ENCODE measurements at places on chromosomes 2 and 18.
A peak's percentile ranks its signal among the peaks of the same experiment; 100 is the strongest.

DNA sequence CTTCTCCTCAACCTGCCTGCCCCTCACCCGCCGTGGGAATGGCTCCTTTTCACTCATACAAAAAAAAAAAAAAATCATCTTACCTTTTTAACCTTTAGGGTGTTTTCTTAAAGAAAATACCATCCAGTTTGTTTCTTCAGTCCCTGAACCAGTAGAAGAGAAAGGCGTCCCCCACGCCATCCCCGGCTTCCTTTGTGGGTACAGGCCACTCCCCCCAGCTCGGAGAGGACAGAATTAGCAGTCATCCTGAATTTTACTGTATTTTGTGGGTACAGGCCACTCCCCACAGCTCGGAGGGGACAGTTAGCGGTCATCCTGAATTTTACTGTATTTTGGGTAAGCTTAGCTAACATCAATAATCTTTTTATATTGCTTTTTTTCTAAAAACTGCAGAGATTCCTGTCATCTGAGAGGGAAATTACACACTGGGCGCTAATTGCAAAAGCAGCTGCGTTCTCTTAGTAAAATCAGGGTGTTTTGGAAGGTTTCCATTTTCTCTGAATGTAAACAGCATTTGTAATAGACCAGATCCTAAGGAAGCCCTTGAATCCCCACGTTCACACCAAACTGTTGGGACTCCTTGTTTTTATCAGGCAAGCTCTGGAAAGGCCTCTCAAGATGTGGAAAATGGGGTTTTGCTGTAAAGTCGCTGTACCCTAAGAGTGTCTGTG lies 72.5 kb downstream of the NFATC1 start:
- no peak for DNase-seq

- no peak for DNase-seq
Observed at GRCh38 chr18:3916082-3916481, 466.1 kb downstream of the TGIF1 start.

GRCh38 chr2:72859831-72860262 lies 27.4 kb upstream of the SPR start:
- peak; percentile 70 for DNase-seq

DNA sequence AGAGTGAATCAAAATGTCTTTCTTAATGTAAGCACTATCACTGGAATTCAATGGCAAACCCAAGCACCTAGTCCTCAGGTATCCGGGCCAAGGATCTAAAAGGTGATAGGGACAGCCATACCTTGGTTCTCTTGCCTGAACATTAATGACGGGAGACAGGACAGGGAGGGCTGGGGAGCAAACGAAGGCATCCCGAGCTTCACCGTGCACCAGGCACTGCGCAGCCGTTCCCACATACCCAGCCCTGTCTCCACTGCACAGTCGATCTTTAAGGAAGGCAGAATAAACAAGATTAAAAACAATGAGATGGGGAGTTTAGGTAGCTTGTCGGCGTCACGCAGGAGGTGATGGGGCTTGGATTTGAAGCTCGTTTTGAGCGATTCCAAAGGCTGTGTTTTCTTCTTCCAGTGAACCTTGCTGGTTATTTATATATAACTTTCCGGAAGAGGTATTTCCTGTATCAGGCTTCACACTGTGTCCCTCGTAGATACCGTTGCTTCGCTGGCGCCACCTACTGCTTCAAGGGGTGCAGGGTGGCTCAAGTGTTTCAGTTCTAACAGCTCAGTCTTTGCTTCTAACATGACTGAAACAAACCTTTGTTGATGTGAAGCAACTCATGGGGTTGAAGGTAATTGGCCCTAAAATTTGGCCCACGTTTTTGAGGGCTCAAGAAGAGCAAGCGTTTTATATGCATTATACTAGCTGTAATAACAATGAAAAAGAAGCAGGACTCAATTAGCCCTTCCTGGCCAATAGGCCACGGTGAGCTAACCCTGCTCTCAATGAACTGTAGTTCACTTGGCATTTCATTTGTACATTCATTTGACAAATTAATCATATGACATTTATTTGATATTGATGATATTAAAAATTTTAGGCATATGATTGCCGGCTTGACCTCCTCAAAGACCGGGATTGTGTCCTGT lies 77.4 kb downstream of the DCDC2C start:
- peak; percentile 46 for DNase-seq

- DNase-seq = no peak
Observed at GRCh38 chr2:3005859-3006501, 371.6 kb downstream of the EIPR1 start.

DNA sequence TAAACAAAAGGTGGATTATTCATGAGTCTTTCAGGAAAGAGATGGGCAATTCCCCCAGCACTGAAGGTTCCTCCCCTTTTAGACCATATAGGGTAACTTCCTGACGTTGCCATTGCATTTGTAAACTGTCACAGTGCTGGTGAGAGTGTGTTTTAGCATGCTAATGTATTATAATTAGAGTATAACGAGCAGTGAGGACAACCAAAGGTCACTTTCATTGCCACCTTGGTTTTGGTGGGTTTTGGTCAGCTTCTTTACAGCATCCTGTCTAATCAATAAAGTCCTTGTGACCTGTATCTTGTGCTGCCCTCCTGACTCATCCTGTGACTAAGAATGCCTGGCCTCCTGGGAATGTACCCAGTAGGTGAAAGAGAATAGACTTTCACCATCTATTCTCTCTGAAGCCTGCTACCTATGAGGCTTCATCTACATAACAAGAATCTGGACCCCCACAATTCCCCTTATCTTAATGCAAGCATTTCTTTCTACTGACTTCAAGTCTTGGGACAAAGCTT lies 148.7 kb downstream of the CABLES1 start:
- DNase-seq = no peak

DNA sequence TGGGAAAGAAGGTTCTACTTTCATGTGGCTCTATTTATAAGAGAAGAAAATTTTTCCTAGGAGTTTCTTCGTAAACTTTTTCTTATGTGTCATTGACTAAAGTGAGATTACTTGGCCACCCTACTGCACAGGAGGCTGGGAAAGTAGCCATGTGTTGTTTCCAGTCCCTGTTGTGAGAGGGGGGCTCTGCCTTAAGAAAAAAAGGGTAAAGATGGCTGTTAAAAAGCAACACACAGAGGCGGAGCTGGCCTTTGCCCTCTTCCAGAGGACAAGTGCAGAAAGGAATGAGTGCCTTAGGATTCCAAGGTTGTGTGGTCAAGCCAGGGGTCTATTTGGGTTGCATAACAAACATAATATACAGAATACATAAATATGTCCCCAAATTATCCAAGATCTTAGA lies 230.0 kb upstream of the CXCR4 start:
- DNase-seq = no peak

DNA sequence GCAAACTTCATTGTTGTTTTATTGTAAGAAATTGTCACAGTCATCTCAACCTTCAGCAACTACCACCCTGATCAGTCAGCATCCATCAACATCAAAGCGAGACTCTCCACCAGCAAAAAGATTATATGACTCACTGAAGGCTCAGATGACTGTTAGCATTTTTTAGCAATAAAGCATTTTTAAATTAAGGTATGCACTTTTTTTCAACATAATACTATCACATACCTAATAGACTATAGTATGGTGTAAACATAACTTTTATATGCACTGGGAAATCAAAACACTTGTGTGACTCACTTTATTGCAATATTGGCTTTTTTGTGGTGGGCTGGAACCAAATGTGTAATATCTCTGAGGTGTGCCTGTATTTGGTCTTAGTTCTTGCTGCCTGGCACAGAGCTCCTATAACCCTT lies 15.6 kb downstream of the SCN1A start:
- DNase-seq = no peak

DNA sequence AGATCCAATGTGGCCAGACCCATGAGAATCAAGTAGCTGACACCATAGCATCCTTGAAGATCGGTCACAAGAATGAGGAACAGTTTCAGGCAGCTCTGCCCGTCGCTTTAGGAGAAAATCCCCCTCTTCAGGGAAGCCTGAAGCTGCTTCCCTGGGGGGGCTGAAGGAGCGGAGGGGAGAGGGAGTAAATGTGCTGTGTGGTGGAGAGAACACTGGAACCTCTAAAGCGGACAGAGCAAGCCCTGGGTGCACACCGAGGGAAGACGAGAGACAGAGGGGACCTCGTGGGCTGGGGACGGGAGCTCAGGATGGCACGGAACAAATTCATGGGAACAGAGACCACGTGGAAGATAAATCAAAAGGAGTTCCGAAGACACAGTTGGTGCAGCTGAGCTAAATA lies 154.3 kb downstream of the NDUFA10 start:
- no peak for DNase-seq

DNA sequence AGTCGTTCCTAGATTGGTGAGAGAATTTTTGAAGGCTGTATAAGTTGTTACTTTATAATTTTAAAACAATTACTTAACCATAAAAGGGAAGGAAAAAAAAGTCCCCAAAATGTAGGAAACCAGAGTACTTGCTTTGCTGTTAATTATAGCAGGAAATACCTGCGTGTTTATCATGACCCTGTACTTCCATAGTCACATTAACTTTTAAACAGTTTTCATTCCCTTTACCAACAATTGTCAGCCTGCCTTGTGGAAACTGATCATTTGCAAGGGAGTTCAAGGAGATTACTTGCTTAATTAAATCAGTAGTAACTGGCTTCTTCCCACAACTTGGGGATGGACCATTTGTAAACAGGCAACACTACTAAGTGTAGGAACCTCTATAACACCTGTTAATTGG lies 6.4 kb upstream of the ITPRID2 start:
- DNase-seq = no peak

DNA sequence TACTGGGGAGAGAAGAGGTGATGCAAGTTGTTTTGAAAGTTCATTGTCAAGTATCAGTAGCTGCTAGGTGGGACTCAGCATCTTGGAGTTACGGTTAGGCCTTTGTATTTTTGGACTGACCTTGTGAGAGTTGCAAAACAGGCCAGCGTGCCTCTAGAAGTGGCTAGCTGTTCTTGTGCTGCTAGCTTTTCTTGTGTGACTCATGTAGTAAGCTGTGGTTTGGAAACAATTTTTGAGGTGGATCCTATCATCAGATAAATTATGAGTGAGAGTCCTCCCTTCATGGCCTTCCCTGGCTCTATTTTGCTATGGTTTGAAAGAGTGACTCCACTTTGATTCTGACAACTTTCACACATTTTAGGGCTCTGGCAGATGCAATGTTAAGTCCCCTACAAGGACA lies 409.2 kb upstream of the HS6ST1 start:
- no peak for DNase-seq

GRCh38 chr2:178449700-178450523 lies 1.1 kb downstream of the PRKRA start:
- DNase-seq = no peak

DNA sequence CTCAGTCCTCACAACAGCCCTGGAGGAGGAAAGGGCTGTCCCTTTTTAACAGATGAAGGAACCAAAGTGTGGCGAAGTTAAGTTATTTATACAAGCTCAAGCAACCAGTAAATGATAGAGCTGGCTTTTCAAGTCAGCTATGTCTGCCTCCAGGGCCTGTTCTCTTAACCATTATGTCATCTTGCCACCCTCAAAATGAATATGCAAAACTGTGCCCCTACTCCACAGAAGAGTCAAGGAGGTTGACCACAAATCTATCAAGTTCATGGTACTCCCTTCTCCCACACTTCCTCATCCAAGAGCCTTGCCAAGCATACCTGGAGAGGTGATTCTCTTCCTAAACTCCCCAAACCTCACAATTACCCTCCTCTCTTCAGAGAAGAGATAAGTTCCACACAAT lies 37.3 kb upstream of the CREB1 start:
- no peak for DNase-seq

DNA sequence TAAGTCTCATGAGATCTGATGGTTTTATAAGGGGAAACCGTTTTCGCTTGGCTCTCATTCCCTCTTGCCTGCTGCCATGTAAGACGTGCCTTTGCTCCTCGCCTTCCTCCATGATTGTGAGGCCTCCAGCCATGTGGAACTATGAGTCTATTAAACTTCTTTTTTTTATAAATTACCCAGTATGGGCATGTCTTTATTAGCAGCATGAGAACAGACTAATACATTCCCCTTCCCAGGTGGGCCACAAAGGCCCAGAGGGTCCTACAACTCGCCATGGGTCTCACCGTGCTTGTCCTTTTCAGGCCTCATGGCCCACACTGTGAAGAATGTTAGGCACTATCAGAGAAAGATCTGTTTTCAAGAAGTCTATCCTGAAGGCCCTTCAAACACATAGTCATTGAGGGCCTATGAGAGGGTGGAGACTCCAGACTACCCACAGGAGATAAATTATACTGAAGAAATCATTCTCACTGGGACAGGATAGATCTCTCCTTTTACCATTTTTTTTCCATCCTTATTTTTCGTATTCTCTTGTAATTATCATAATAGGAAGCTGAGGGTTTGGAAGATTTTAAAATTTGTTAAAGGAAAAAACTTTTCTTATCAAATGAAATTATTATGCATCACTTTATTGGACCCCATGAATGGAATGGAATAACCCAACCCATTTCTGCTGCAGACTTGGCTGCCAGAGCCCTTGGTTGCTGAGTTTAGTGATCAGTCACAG lies 91.0 kb upstream of the MSH2 start:
- DNase-seq = no peak

DNA sequence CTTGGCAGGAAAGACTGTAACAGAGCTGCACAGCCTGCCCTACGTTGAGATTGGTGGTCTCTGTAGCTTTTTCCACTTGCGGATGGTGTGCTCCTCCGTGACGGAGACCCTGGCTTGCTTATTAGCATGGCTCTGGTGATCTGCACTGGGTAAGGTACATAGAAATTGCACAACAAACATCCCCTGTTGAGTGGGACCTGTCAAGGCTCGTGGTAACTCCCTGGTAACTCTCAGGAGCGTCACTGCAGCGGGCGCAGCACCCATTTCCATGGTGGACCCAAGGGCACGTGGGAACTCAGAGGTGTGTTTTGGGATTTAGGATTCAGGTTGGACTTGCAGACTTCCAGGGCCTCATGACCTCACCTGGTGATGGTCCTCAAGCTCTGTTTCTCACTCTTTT lies 1.1 kb downstream of the TRAF3IP1 start:
- no peak for DNase-seq

DNA sequence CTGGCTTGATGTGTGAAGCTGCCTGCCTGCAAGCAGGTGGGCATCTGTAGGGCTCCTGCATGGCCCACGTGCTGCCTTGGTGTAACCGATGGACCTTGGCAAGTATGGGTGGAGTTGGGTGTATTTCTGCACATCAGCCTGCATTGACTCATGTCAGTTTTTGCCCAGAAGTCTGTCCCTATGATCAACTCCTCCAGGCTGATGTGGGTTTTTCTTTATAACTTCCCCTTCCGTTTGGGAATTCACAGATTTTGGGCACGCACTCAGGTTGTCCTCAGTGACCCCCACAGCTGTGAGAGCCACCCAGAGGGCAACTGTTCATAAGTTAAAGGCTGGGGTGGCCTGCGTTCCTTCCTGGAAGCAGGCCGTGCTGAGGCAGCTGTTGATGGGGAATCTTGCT lies 123.3 kb downstream of the NCK2 start:
- no peak for DNase-seq

DNA sequence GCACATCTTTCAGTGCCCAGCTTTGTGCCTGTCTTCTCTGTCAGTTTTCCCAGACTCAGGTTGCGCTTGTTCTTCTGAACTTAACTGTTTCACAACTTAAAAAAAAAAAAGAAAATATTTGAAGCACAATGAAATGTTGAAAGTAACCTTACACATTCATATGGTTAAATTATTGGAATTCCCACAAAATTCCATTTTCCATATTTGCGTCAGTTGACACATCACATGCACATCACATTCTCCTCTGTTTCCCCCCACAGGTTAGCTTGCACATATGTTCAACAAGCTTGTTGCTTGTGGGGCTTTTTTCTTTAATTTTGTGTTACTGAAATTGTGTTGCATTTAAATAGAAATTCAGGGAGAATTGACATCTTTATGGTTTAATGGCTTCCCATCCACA lies 8.3 kb downstream of the MYO1B start:
- no peak for DNase-seq

GRCh38 chr18:35005963-35006577 lies 35.1 kb upstream of the MAPRE2 start:
- DNase-seq = peak; percentile 71

GRCh38 chr2:172969609-172970008 lies 106.0 kb upstream of the MAP3K20 start:
- DNase-seq = no peak

Measured in CD4-positive, alpha-beta T cell treated with Interleukin-12 subunit alpha and Interleukin-12 subunit beta, for 1 hour (primary cell).